ENCODE measurements at places on chromosomes 3 and 15.

- DNase-seq: no peak
Measured at GRCh38 chr15:64536244-64536836, 76.0 kb downstream of the ZNF609 start.

- no peak for DNase-seq
Measured at GRCh38 chr15:85011160-85011571, 29.5 kb downstream of the PDE8A start.

DNA sequence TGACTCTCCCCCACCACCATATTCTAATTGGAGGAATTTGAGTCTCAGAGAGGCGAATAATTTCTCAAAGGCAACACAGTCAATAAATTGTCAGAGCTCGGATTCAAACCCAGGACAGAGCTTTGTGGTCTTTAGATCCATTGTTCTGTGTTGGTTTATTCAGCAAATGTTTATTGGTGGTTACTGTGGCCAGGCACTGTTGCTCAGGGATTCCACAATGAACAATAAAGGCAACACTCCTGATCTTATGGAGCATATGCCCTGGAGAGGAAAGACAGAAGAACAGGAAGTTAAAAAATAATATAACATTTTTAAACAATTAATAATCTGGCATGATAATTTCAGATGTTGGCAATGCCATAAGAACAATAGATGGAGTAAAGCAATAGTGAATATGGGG, 291.7 kb upstream of the NR2E3 start:
- DNase-seq: no peak

- no peak for DNase-seq
Measured at GRCh38 chr3:33855884-33856546, 57.6 kb downstream of the PDCD6IP start.

DNA sequence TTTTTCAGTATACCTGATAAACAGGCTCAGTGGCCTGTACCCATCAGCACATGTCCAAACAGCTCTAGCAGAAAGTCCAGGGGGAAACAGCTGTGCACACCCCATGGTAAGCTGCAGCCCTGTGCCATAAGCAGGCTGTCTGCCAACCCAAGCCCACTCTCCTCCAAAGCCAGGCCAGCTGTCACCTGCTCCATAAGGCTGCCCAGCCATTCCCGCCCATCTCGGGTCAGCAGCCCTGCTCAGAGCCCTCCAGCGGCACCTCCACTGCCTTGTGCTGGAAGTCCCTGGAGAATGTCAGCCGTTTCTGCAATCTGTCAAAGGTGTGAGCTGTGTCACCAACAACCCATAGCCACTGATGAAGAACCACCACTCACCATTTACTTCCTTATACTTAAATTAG, 82.0 kb downstream of the NTRK3 start:
- no peak for DNase-seq

- DNase-seq: no peak
Measured at GRCh38 chr15:48643776-48644466, 1.6 kb downstream of the FBN1 start.

GRCh38 chr3:113231391-113231790, 20.0 kb downstream of the BOC start:
- DNase-seq: no peak

DNA sequence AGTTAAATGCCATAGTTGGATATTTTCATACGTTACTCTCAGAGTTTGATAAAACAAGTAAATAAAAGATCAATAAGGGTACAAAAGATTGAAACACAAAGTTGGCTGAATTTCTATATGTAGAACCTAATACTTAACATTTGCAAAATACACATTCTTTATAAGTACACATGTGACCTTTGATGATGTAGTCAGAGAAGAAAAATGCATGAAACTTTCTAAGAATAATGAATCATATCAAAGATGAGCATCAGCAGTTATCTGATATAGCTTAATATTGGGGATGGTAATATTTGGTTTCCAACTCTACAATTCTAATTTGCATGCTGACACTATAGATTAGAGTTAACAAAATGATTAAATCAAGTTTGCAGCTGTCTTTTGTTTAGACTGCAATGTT, 188.0 kb upstream of the TGFBR2 start:
- no peak for DNase-seq

GRCh38 chr3:4994144-4994730, 15.0 kb downstream of the BHLHE40 start:
- no peak for DNase-seq

DNA sequence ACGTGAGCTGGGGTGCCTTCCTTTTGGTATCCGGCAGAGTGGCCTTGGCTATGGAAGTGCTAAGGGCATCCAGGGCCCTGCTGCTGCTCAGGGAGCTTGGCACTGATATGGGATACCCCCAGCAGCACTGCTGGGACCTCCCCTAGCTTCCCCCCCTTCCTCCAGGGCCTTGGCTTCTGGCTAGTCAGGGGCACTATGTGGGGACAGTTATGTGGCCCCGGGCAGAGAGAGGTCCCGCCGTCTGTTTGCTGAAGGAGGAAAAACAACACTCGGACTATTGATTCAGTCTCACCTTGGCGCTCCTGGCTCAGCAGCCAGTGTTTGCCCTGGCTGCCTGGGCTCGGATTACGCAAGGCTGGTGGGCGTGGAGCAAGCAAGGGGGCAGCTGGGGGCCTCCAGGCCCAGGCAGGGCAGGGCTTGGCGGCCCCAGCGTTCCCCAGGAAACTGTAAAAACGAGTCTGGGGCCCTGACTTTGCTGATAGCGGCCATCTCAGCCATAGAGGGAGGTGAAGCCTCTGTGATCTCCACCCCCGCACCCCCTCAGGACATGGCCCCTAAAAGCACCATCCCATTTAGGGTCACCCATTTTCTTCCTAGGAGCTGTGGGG, 5.7 kb downstream of the FURIN start:
- DNase-seq: no peak

- DNase-seq: no peak
Measured at GRCh38 chr3:120425572-120426250, 25.1 kb downstream of the FSTL1 start.

DNA sequence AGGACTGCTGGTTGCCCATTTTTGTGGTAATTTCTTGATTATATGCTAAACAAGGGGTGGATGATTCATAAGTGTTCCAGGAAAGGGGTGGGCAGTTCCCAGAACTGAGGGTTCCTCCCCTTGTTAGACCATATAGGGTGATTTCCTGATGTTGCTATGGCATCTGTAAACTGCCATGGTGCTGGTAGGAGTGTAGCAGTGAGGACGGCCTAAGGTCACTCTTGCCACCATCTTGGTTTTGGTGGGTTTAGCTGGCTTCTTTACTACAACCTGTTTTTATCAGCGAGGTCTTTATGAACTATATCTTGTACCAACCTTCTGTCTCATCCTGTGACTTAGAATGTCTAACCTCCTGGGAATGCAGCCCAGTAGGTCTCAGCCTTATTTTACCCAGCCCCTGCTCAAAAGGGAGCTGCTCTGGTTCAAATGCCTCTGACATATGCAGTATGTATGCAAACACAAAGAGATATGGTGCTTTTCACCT, 46.2 kb downstream of the C3orf38 start:
- no peak for DNase-seq

DNA sequence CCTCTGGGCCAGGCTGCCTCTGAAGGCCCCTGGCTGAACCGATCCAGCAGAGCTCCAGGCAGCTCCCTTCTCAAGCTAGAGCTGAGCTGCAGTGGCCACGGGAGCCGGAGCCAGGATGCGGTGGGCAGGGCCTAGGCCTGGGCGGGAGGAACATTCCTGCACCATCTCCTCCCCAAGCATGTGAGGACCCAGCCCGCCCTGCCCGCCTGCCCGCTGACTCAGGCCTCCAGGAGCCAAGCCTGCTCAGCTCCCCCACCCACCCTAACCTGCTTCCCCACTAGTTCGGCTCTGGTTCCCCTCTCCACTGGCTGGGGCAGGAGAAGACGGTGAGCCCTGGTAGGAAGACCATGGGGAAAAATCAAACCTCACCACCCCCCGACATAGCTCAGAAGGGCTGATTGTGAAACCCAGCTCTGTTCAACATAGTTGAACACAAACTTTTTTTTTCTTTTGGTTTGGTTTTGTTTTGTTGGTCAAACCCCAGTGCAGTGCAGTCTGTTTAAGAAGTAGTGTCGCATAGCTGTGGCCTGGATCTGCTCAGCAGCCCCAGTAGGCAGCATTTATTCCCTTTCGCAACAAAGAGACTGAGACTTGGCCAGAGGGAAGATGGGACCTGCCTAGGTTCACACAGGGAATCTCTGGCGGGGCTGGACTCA, 13.5 kb downstream of the SNX33 start:
- DNase-seq: no peak

DNA sequence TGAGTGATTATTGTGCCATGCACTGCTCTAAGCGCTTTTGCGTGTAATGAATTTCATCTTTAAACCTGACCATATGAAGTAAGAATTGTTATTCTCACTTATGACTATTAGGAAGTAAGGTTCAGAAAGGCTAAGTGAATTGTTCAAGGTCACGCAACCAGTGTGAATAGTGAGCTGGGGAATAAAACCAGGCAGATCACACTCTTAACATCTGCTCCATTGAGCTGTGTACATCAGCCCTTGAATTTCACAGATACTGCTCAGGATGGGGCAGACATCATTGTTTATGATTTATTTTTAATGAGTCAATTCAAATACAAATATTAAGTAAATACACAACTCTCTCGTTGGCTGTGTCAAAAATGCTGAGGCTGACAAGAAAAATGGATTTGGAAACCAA, 184.5 kb downstream of the FNDC3B start:
- no peak for DNase-seq

DNA sequence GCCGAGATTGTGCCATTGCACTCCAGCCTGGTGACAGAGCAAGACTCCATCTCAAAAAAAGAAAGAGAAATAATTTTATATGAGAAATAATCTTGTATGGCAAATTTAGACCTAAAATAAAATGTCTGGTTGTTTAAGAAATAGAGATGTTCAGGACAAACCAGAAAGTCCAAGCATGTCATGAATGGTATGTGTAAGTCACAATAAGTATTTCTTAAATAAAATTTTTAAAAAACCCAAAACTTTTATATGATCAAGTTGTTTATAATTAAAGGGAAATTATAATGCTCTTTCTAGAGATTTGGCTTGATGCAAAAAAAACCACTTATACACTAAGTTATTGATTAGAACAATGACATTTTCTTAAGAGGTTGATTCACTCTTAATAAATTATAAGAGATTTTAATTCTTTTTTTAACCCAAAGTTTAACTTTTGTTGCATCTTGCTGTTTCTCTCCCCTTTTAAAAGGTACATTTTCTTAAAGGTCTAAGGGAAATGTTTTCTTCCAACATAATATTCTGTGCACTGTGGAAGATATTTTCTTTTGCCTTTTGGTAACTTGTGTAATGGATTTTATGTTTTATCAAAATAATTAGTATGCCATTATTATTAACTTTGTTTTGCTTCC, 105.7 kb downstream of the RTP4 start:
- no peak for DNase-seq

DNA sequence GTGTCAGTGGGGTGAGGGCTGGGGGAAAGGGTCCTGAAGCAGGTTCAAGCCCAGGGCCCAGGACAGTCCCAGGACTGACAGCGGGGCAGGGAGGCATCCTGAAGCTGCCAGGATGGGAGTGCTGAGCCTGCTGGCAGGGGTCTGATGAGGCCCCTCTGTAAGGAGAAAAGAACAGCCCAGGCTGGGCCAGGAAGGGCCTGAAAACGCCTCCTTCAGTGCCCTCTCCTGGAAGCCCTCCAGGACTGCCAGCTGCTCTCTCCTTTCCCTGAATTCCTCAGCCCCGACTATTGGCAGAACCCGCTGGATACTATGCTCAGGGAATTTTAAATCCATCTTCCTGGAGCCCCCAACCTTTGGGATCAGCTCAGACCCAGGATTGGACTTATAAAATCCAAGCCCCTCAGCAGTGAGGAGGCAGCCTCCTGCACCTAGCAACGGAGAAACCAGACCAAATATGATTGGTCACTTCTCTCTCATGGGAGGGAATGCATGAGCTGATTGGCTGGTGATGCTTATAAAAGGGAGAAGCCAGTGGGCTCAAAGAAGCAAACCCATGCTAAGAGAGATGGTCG, 203.5 kb upstream of the LINGO1 start:
- no peak for DNase-seq

DNA sequence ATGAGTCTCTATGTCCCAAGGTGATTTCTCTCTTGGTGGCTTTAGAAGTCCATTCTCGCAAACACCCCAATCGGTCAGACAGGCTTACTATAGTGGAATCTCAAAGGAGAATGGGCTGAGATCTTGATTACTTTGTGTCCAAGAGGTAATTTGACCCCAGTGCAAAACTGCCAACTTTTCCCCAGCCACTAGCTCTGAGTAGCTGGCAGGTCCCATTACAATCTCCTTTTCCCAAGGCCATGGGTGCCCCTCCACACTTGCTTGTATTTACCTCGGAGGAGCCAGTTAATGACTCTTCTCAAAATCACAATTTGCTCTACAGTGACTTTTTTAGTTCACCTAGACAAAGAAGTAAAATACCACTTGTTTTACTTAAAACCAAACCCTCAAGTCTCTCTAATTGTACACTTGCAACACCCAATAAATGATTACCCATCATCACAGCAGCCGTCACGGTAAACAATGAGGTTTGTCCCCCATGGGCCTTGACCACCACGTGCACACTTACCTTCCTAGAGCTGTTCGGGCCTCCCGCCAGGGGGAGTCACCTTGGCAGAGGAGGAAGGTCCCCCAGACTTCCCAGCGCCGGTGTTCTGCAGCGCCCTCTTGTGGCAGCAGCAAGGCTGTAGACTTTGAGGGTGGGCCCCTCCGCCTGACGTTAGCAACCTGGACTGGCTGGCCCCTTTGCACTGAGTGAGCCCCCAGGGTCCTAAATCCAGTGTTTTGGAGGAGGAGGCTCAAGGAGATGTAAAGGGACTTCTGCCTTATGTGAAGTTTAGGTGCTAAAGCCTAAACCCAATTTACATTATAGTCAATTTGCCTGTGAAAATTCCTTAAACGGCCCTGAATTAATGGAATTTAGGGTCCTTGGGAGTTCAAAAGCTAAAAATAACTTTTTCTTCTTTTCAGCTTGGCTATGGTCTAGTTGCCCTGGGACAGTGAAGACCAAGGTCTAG, 18.7 kb upstream of the HDAC11 start:
- peak; percentile 29 for DNase-seq

- no peak for DNase-seq
Measured at GRCh38 chr3:72811571-72811970, 36.7 kb downstream of the SHQ1 start.

DNA sequence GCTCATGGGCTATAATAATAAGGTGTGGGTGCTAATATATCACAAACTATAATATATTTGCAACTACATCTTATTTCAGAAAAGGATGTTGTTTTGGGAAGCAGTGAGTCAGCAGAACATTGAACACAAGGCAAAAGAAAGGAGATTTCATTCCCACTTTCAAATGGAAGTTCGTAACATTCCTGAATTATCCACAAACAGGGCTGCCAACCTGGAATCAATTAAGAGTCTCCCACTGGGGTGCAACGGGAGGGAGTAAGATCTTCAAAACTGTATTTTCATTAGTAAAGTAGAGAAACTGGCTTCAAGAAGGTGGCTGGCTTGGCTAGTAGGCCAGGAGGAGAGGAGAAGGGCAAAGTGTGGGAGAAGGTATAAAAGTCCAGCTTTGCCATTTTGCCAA, 479.6 kb downstream of the CNTN3 start:
- no peak for DNase-seq

DNA sequence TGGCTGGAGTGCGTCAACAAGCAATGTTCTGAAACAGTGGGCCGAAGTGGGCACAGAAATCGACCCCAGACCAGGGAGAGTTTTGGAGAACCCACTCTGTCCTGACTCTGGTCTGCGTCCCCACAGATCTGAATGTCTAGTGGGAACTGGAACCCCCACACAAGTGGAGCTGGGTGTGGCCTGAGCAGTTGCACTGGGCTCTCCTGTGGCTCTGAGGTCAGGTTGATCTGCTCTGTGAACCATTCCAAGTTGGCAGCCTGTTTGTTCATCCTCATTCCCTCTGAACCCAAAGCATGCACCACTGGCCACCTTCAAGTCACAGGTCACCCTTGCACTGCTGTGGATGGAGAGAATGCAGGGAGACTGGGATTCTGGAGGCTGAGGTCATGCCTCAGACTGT, 60.5 kb downstream of the STARD5 start:
- no peak for DNase-seq
